Activated CD8-positive, alpha-beta memory T cell treated with anti-CD3 and anti-CD28 coated beads, Interleukin-2, amount 10 ng/mL, durations not matched to agents 7 days and 5 days (primary cell): ENCODE measurements at places on chromosomes 2 and 18. TPM values are rescaled to one million over a fixed set of nuclear protein-coding genes. Genes with fewer than 3 reads are reported as not detected.

Gene OSR1
- total RNA-seq: not detected

Gene IL36RN
- not detected for total RNA-seq

Gene CDH19
- not detected for total RNA-seq

Gene LINC00305
- not detected for total RNA-seq

Gene GKN2
- not detected for total RNA-seq

Gene CREB1
- total RNA-seq: 101 TPM

Gene CCDC74A
- total RNA-seq: 3.0 TPM

Gene LCT
- 0.41 TPM for total RNA-seq

Gene SCYGR4
- total RNA-seq: not detected

Gene ZC3H15
- 67.3 TPM for total RNA-seq

Gene TLX2
- 0.82 TPM for total RNA-seq

Gene FEZ2
- 13.3 TPM for total RNA-seq

Gene ANO7
- total RNA-seq: 1.1 TPM

Gene SPATS2L
- 89.7 TPM for total RNA-seq

Gene ANKRD30B
- total RNA-seq: not detected

Gene LRP1B
- not detected for total RNA-seq

Gene NEU4
- not detected for total RNA-seq

Gene EMILIN1
- 0.75 TPM for total RNA-seq
